ENCODE measurements at places on chromosomes 11 and 22. TPM values are rescaled to one million over a fixed set of nuclear protein-coding genes. Genes with fewer than 3 reads are reported as not detected.

The GRIA4 gene
- not detected for total RNA-seq

The SMDT1 gene
- total RNA-seq, result 105 TPM

The WT1 gene
- not detected for total RNA-seq

The KRTAP5-7 gene
- total RNA-seq, result not detected

The EXPH5 gene
- 4.3 TPM for total RNA-seq

The MUC15 gene
- not detected for total RNA-seq

The VWCE gene
- total RNA-seq, result 11.8 TPM

The ANO1 gene
- total RNA-seq, result not detected

The DEPDC7 gene
- 1.2 TPM for total RNA-seq

The CHRM1 gene
- not detected for total RNA-seq

The TYR gene
- not detected for total RNA-seq

The MOV10L1 gene
- 0.36 TPM for total RNA-seq

The MS4A7 gene
- not detected for total RNA-seq

The LRRN4CL gene
- total RNA-seq, result 0.12 TPM

The ARHGAP20 gene
- 0.38 TPM for total RNA-seq

Data from activated T-cell treated with anti-CD3 and anti-CD28 coated beads, Interleukin-2, amount 50 U/mL, for 72 hours (primary cell).